AG20443 (cell line): ENCODE measurements at places on chromosomes 5 and 9.

GRCh38 chr5:173075137-173075843 is 19.1 kb downstream of the CREBRF start:
- no peak for DNase-seq

- DNase-seq, result no peak
Observed at GRCh38 chr5:1747803-1748085, 51.9 kb downstream of the MRPL36 start.

DNA sequence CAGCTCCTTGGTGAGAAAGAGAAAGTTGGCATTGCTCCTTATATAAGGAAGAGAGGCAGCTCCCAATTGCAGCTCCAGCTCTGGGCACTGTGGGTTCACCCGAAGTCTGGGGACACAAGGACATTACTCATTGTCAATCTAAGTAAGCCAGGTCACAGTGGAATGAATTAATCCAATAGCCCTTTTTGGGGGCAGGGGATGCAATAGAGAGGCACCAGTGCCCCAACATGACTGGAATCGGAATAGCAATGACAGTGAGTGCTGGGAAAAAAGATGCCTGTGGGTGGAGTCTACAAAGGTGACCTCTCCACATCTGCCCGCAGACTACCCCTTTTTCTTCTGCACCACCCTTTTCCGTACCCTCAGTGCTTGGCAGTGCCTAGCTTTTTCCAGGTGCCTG is 11.1 kb upstream of the NEUROG1 start:
- no peak for DNase-seq

DNA sequence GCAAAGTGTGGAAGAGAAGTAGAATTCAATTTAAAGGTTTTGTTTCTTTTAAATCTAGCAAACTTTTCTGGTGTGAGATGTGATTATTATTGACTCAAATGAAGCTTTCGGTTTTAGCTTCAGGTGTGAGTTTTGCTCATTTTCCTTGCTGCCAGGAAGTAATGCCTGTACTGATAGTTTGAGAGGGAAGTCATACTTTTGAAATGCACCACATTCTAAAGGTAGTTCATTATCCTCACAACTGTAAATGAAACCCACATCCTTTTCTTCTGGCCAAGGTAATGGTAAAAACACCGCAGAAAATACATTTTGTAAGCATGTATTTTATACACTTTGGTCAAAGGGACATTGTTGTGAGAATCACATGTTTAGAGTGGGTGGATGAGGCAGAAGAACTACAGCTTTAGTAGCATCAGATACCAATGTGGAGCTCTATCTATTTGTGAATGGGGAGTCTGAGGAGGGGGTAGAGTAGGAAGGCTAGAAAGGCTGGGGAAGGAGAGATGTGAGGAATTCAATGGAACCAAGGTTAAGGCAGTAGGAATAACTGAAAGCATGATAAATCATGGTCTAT is 167.0 kb upstream of the CDKN2B start:
- no peak for DNase-seq

DNA sequence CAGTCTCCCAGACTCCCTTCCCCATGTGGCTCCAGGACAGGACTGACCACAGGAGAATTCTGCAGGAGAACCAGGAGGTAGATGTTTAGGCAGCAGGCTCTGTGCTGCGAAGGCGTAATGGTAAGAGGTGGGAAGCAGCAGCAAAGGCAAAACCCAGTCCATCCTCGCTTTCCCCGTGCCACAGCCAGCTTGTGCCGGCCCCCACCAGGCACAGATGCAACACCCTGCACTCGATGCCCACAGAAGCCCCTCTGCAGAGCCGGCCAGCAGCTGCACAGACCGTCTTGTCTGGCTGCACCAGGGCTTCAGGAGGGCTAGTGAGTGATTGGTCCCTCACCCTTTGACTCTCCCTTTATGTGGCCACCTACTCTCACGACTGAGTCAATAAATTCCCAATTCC is 28.0 kb downstream of the ANKS6 start:
- no peak for DNase-seq

DNA sequence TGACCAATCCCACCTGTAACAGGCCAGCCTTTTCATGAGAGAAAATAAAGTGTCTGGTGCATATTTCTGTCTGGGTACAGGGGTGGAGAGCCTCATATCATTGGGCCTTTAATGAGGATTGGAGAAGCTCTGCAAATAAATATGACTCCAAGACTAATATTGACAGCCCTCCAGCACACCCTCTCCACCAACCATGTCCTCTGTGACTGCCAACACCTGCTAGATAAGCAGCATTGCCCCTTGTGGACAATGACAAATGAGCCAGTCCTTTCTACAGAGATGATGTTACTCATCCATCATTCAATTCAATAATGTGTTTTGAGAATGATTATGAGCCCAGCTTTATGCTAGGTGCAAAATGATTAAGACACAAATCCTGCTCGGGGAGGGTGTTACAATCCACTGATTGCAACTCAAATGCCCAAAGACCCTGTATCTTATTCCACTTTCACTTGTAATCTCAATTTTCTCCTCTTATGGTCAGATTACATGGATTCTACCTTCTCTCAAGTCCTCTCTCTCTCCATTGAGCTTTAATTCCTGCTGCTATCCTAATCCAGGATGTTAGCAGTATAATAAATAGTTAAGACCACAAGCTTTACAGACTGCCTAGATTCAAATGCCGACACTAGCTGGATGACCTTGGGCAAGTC is 2.1 kb upstream of the GFRA3 start:
- DNase-seq, result no peak

DNA sequence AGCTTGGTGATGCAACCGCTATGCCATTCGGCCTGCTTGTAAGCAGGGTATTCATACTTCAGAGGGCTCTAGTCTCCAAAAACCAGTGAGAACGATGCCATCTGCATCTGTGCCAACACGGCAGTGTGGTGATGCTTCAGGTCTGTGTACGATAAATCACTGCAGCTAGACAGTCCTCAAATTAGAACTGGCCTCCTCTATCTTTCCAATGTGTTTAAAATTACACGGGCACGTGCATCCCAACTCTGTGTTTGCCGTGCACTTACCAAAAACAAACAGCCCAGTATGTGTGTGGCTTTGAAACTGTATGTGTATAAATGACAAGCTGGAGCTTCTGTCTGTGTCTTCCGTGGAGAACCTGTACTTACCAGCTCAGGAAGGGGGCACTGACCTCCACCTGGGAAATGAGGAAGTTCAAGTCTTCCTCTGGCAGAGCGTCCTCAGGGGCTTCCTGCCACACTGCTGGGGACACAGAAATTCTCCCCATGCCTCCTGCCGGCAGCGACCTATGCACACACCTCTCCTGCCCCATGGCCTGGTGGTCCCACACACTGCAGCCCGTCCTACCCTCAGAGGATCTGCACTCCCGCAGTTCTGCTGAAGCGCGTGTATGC is 12.3 kb downstream of the MED10 start:
- DNase-seq, result no peak

GRCh38 chr5:178290376-178290775 is 57.8 kb upstream of the PHYKPL start:
- DNase-seq, result no peak

GRCh38 chr9:98031935-98032334 is 24.6 kb upstream of the NANS start:
- DNase-seq, result no peak
